ENCODE measurements at places on chromosomes 1 and 21. TPM values are rescaled to one million over a fixed set of nuclear protein-coding genes. Genes with fewer than 3 reads are reported as not detected.

- DNase-seq = no peak
These were observed 360.2 kb downstream of the ADGRL2 start for GRCh38 chr1:82160903-82161302.

DNA sequence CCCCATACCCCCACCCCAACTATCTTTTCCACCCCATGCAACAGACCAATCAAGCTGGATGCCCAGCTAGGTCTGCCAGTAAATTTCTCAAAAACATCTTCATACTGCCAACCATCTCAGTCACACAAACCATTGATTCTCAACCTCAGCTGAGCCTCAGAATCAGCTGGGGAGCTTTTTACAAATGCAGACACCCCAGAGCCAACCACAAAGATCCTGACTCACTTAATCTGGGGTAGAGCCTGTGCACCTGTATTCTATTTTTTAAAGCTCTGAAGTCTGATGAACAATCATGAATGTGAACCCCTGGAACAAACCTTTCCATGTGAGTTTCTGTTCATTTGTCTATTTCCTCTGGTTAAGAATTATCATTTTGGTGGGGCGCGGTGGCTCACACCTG, 66.0 kb downstream of the ZNF281 start:
- DNase-seq = no peak

KIF17 gene
- total RNA-seq = 0.16 TPM

SPATA1 gene
- 1.0 TPM for total RNA-seq
